ENCODE measurements at places on chromosomes 2 and 18.

- no peak for DNase-seq
Measured at GRCh38 chr2:111031546-111032478, 88.9 kb upstream of the BCL2L11 start.

GRCh38 chr2:85049236-85049635 lies 78.3 kb downstream of the KCMF1 start:
- no peak for DNase-seq

DNA sequence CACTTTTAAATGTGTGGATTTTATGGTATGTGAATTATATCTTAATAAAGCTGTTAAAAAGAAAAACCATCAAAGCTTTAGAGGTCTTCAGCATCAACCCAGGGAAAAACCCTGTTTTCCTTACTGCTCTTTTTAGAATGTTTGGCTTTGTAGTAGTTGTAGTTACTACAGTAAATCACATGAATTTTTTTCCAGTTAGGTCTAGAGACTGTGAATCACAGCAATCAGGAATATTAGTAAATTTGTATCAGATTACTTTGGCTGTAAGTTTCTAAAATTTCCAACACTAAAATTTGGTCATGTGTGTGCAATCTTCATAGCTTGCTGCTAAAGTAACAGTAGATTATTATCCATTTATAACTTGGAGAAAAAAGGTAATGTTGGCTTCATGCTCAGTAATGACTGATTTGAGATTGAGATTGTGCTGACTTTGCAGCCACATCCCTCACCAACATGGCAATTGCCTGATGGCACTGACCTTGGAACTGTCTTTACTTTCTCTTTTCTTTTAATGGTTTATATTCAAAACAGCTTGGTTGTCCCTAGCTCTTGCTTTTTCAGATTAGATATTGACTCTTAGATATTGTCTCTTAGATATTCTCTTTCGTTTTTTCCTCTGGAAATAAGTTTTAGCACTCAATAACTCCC lies 41.1 kb downstream of the LCLAT1 start:
- no peak for DNase-seq

- DNase-seq, result no peak
Measured at GRCh38 chr2:3483227-3483985, 35.9 kb downstream of the ADI1 start.

DNA sequence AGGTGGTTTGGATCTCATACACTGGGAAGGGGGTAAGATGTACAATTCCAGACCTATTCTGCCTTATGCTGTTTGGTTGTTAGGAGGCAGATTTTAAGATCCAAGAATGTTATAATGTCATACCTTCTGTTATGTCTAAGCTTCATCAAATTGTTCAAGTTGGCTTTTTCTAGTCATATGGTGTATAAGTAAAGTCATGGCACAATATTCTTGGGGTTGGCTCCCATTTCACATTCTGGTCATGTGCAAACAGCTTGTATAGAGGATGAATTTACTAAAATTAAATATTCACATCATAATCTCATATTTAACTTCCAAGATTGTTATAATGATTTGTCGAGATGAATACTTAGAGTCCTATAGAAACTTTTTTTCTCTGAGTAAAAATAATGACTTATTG lies 424.9 kb upstream of the HNMT start:
- DNase-seq, result no peak

- peak; percentile 24 for DNase-seq
Measured at GRCh38 chr2:158464426-158465281, 7.9 kb downstream of the PKP4 start.

Data from CD4-positive, alpha-beta T cell treated with Interleukin-6 at 100 ng/mL for 8 hours (primary cell).